ENCODE measurements at places on chromosomes 16 and 17. TPM values are rescaled to one million over a fixed set of nuclear protein-coding genes. Genes with fewer than 3 reads are reported as not detected.

GRCh38 chr17:79024901-79025737 is 1.1 kb downstream of the C1QTNF1 start:
- peak overlapping the region; percentile 79 for H3K27ac ChIP-seq
- peaks cover 6% of the 10 kb centered on the region for H3K27me3 ChIP-seq
- H3K36me3 ChIP-seq, result no peaks in the 10 kb centered on the region
- H3K4me3 ChIP-seq, result peak overlapping the region; percentile 79

DNA sequence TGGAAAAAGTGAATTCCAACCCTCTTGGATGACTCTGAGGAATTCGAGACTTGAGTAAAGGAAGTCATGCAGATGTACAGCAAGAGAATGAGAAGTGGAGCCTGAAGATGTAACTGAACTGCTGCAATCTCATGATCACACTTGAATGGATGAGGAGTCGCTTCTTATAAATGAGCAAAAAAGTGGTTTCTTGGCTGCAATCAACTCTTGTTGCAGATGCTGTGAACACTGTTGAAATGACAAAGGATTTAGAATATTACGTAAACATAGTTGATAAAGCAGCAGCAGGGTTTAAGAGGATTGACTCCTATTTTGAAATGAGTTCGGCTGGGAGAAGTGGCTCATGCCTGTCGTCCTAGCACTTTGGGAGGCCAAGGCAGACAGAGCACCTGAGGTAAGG is 25.5 kb downstream of the ASPA start:
- no peaks in the 10 kb centered on the region for H3K27me3 ChIP-seq
- H3K36me3 ChIP-seq, result no peaks in the 10 kb centered on the region
- H3K4me3 ChIP-seq, result no peak overlapping the region
- no peaks in the 10 kb centered on the region for H3K4me1 ChIP-seq
- no peak overlapping the region for H3K27ac ChIP-seq

- H3K4me3 ChIP-seq, result no peak overlapping the region
- no peak overlapping the region for H3K27ac ChIP-seq
Measured at GRCh38 chr17:70099294-70099693, 24.3 kb downstream of the KCNJ16 start.

DNA sequence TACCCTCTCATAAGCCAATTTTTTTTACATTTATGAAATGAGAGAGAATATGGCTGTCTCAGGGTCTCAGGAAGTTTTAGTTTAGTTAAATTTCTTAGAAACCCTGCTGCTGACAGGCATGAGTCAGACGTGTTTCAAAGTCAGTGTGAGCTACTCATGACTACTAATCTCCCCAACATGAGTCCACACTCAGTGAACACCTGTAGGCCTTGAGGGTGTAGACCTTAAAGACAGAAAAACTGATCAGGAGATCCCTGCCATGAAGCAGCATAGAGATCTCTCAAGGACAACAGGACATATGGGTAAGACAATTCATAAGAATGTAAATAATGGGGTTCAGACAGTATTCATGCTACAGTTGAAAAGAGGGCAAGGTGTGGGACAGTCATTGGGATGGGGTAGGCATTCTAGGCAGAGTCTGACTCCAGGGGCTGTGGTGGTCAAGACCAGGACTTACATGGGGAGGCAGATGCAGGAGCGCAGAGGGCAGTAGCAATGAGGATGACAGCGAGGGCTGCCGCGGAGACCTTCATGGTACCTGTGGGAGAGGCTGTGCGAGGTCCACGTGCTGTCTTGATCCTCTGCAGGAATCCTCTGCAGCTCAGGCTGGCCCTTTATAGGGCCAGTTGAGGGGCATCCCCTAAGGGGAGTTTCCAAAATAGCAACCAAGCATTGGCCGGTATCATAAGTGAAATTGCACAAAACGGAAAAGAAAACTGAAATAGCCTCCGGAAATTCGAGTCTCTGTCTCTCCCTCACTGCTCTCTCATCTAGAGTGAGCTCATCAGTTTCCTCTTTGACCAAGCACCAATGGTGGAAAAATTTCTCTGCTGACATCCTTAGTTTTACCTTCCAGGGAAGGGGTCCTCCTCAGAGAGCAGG is at the start of gene CCL5:
CCL5 (minus strand) TSS at position 588 of the 882 bp plus-strand sequence.
- no peak for DNase-seq
- no peaks in the 10 kb centered on the region for H3K27me3 ChIP-seq
- no peaks in the 10 kb centered on the region for H3K36me3 ChIP-seq
- H3K4me3 ChIP-seq, result no peak within 1 kb of the TSS

DNA sequence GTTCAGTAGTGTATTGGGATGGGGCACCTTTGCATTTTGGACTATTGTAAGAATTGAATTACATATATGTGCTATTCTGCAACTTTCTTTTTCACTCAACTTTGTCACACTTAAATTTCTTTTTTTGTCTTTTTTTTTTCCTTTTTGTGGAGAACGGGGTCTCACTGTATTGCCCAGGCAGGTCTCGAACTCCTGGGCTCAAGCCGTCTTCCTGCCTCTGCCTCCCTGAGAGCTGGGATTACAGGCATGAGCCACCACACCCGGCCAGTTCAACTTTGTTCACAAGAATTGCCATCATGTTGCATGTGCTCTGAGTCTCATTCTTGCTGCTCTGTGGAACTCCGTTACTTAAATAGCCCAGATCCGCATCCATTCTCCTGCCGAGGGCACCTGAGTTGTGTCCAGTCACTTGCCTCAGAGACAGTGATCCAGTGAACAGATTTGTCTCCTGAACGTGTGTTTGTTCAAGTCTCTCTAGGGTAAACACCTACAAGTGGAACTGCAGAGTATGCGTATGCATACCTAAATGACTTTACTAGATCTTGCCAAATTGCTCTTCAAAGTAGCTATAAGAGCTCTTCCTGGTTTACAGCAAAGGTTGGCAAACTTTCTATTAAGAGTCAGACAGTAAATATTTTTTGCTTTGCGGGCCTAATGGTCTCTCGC is 3.4 kb upstream of the SLC38A10 start:
- H3K4me1 ChIP-seq, result peaks cover 33% of the 10 kb centered on the region
- H3K27me3 ChIP-seq, result no peaks in the 10 kb centered on the region
- DNase-seq, result no peak
- H3K4me3 ChIP-seq, result no peak overlapping the region
- H3K27ac ChIP-seq, result no peak overlapping the region

- H3K4me1 ChIP-seq, result no peaks in the 10 kb centered on the region
- no peak overlapping the region for H3K27ac ChIP-seq
- H3K36me3 ChIP-seq, result no peaks in the 10 kb centered on the region
- H3K27me3 ChIP-seq, result no peaks in the 10 kb centered on the region
- no peak overlapping the region for H3K4me3 ChIP-seq
Measured at GRCh38 chr16:20799599-20799998, 6.7 kb downstream of the ERI2 start.

- H3K4me1 ChIP-seq, result peaks cover 16% of the 10 kb centered on the region
- H3K27ac ChIP-seq, result peak overlapping the region; percentile 47
- H3K27me3 ChIP-seq, result no peaks in the 10 kb centered on the region
Measured at GRCh38 chr17:40356990-40357881, 7.3 kb downstream of the GJD3 start.

DNA sequence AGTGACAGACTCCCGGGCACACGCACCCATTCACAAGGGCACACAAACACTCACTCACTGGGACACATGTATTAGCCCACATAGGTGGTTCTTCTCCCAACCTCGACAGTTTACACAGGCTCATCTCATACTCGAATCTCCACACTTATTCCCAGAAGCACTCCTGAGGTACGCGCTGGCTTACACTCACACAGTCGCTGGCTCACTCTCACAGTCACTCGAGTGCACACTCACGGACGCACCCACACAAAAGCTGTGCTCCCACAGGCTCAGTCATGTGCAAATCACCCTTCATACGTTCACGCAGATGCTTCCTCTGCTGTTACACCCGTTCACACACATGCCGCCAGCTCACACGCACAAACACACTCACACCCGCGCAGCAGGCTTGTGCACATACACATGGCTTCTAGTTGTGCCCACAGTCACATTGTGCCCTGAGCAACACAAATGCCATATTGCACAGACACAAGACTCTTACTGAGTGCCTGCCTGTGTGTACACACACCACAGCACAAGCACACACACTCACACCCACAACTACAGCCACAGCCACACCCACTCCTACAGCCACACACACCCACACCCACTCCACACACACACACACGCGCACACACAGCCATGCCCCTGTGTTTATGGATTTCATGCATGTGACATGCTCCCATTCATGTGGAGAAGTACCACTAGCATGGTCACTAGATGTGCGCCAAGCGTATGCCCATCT is 8.4 kb upstream of the PRR29 start:
- H3K4me3 ChIP-seq, result no peak overlapping the region
- no peak for DNase-seq
- H3K36me3 ChIP-seq, result no peaks in the 10 kb centered on the region
- no peak overlapping the region for H3K27ac ChIP-seq

GRCh38 chr16:76389126-76389525 is 111.9 kb downstream of the CNTNAP4 start:
- no peaks in the 10 kb centered on the region for H3K4me1 ChIP-seq
- H3K27me3 ChIP-seq, result no peaks in the 10 kb centered on the region
- no peak for DNase-seq
- H3K4me3 ChIP-seq, result no peak overlapping the region
- no peaks in the 10 kb centered on the region for H3K36me3 ChIP-seq

The ST6GALNAC2 gene
- total RNA-seq, result 9.1 TPM

The HSD11B2 gene
- not detected for total RNA-seq
